ENCODE measurements at places on chromosomes 13 and 19.

GRCh38 chr19:2487090-2487489 lies 11.2 kb downstream of the GADD45B start:
- DNase-seq: no peak

DNA sequence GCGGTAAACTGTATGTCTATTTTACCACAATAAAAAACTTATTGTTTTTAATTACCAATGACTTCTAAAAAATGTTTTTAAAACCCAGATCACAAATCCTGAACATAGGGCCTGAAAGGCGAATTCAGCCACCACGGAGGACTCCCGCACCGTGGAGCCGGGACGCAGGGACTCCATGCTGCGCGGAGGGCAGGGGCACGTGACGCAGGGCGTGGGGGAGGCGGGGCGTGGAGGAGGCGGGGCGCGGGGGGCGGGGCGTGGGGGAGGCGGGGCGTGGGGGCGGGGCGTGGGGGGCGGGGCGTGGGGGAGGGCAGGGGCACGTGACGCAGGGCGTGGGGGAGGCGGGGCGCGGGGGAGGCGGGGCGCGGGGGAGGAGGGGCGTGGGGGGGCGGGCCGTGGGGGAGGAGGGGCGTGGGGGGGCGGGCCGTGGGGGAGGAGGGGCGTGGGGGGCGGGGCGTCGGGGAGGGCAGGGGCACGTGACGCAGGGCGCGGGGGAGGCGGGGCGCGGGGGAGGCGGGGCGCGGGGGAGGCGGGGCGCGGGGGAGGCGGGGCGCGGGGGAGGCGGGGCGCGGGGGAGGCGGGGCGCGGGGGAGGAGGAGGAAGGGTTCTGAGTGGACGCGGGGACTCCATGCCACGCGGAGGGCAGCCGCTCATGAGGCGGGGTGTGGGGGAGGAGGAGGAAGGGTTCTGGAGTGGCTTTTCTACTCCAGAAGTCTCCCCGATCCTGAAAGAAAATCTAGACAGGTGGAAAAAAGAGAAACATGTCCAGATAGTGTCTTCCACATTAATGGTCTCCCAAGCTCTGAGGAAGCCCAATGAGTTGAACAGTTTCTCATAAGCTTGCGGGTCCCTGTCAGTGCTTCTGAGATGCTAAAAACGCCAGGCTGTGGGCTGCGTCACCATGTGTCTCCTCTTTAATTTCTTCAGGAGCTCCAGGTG lies 4.4 kb upstream of the PROZ start:
- DNase-seq: peak; percentile 69

- no peak for DNase-seq
Observed at GRCh38 chr13:112703449-112704284, 13.8 kb downstream of the ATP11A start.

GRCh38 chr13:25731536-25731935 lies 320.3 kb downstream of the SHISA2 start:
- DNase-seq: no peak

- no peak for DNase-seq
Observed at GRCh38 chr19:51508059-51508733, 6.6 kb upstream of the SIGLEC12 start.

Measured in activated CD4-positive, alpha-beta T cell treated with anti-CD3 and anti-CD28 coated beads, Interleukin-2, amount 10 ng/mL, durations not matched to agents 7 days and 5 days (primary cell).